Stimulated activated CD4-positive, alpha-beta T cell treated with anti-CD3 and anti-CD28 coated beads, TNF-alpha, amount 100 ng/mL, for 4 hours (primary cell): ENCODE measurements at places on chromosomes 11 and 22.
A peak's percentile ranks its signal among the peaks of the same experiment; 100 is the strongest.

DNA sequence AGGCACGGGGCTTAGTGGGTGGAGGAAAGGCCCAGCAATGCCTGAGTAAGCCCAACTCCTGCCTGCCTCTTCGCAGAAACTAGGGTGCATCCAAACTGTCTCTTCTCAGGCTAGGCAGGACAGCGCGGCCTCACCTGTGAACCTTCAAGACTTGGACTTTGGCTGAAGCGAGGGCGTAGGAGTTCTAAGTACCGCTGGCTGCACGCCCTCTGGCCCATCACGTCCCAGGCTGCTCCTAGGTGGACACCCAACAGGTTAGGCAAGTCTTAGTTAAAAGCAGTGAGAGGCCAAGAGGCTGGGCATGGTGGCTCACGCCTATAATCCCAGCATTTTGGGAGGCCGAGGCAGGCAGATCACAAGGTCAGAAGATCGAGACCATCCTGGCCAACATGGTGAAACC lies 1.8 kb upstream of the DDB2 start:
- no peak for DNase-seq

- no peak for DNase-seq
Observed at GRCh38 chr11:110434952-110435779, 5.4 kb downstream of the FDX1 start.

DNA sequence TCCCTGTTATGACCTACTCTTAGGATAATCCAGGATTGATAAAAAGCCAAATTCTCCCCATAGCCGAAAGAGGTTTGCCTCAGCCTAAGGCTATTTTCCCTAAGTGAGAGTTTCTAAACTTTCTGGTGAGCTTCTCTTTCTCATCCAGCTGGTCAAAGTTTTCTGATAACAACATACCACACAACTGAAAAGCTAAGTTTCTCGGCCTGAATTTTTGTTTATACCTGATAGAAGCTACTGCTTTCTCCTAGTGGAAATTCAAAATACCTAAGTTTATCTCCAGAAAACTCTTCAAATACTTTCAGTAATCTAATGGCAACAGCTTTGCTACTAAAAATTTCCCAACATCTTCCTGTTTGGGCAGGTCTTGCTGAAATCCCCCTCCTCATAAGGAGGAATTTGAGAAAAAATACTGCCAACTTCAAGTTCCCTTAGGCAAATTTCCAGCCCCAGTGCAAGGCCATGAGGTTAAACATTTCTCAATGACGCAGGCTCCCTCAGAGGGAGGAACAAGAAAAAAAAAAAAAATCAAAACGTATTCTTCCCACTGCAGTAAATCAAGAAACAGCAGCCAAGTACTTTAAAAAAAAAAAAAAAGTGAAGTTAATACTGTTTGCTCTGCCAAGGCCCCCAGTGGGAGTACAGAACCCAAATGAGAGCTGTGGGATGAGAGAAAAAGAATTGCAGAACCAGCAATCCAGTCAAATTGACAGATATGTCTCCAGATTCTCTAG lies 127.0 kb downstream of the MRTFA start:
- no peak for DNase-seq

DNA sequence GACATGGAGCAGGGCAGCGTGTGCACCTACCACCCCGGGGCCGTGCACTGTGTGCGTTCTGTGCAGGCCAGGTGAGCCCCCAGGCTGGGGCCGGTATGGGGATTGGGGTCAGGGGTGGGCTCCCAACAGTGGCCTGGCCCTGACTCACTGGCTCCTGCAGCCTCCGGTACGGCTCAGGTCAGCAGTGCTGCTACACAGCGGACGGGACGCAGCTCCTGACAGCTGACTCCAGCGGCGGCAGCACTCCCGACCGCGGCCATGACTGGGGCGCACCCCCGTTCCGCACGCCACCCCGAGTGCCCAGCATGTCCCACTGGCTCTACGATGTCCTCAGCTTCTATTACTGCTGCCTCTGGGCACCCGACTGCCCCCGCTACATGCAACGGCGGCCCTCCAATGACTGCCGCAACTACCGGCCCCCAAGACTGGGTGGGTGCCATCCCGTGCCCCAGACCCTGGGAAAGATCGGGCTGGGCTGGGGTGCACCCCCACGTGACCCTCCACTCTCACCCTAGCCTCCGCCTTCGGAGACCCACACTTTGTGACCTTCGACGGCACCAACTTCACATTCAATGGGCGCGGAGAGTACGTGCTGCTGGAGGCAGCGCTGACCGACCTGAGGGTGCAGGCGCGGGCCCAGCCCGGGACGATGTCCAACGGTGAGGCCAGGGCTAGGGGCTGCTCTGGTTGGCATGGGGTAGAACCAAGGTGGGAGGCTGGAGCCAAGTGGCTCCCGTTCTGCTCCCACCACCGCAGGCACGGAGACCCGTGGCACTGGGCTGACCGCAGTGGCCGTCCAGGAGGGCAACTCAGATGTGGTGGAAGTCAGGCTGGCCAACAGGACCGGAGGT lies 4.4 kb downstream of the SUSD2 start:
- no peak for DNase-seq

DNA sequence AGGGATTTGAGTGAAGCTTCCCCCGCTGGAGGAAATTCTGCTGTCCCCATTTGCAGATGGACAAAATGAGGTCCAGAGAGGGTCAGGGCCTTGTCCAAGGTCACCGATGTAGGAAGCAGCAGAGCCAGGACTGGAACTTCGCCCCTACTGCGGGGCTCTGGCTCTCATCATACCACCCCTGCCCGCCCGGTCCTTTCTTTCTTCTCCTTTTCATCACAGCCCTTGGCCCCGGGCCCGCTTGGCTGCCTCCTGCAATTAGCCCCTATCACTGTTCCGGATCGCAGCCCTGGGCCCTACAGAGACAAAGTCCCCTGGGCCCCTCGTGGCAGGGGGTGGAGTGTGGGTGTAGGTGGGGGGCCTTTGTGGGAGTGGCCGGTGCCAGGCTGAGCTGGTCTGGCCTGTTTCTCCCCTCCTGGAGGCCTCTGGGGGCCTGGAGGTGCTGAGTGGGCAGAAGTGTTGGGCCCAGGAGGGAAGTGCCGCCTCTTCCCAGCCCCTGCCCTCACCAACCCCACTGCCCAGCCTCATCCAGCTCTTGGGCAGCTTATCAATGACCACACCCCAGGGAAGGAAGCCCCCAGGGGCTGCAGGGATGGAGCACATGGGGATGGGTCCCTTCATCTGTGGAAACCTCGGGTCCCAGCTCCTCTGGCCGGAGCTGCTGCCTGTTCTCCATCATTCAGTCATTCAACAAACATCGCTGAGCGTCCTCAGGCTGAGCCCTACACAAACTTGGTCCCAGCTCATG lies 3.4 kb downstream of the EMID1 start:
- no peak for DNase-seq

GRCh38 chr22:20183823-20184222 lies 33.0 kb upstream of the CCDC188 start:
- DNase-seq: no peak

DNA sequence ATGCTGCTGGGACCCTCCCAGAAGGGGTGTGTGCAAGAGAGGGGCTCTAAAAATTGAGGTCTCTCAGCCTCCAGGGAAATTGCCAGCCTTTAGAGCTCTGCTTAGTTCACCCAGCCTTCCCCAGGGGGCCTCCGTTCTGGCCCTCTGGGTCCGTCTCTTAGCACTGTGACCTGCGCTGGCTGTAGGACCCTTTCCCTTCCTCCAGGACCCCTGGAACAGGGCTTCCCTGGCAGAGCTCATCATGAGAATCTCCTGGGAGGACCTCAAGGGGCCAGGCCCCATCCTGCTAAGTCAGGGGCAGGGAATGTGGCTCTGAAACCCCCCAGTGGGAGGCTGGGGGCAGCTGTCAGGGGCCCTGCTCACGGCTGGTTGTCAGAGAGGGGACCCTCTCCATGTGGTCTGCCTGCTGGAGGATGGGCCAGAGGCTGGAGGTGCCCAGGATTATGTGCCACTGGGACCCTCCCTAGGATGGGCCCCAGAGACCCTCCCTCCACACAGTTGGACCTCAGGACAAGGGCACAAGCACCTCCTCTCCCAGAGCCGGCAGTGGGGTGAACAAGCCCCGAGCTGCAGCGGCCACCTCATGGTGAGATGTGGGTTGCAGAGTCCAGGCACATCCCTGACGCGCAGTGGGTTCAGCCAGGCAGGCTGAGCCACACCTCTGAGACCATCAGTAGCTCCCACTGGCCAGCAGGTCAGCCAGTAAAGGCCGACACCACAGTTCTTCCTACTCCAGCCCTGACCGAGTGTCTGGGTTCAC lies 27.1 kb upstream of the GAL start:
- DNase-seq: no peak

GRCh38 chr11:27200779-27201453 lies 160.3 kb downstream of the BBOX1 start:
- DNase-seq: no peak

DNA sequence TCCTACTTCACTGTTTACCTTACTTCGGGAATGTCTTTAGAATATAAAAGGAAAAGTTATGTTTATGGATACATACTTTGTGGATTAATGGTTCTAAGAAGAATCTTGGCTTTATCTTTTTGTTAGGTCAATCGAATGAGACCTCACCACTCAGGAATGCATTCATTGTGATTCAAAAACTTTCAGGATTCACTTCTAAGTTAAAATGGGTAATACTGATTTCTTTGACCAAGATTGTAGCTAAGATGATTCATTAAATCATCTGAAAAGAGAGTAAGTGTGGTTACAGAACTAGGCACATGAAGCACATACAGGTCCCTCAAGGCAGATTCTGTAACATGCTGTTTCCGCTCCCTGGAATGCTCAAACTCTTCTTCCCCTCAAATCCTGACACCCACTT lies 716.4 kb downstream of the KCNA4 start:
- no peak for DNase-seq

- DNase-seq: no peak
Observed at GRCh38 chr11:34366522-34366921, 8.7 kb upstream of the ABTB2 start.

DNA sequence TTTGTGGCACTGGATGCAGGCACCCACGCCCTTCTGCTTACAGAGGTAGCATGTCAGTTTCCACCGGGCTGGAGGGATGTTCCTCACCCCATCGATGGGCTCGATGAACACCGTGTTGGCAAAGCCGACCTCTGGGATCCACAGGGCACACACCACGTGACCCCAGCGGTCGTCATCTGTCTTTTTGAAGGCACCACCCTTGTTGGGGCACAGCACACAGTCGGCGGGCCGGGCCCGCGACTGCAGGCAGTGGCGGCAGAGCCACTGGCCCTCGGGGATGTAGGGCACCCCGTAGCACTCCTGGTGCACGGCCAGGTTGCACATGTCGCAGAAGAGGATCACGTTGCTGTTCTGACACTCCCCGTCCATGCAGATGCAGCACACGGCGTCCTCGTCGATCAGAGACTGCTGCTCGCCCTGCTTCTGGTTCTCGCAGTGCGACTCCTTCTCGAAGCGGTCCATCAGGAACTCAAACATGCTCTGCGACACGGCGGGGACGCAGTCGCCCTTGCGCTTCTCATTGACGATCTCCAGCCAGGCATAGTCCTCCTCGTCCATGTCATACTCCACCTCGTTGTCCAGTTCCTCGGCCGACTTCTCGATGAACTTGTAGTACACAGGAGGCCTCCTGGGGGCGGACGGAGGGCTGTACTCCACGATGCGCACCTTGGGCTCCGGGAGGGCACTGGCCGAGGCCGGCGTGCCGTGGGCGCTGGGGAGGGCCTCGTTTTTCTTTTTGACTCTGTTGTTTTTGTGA lies 4.2 kb downstream of the BRD1 start:
- no peak for DNase-seq

DNA sequence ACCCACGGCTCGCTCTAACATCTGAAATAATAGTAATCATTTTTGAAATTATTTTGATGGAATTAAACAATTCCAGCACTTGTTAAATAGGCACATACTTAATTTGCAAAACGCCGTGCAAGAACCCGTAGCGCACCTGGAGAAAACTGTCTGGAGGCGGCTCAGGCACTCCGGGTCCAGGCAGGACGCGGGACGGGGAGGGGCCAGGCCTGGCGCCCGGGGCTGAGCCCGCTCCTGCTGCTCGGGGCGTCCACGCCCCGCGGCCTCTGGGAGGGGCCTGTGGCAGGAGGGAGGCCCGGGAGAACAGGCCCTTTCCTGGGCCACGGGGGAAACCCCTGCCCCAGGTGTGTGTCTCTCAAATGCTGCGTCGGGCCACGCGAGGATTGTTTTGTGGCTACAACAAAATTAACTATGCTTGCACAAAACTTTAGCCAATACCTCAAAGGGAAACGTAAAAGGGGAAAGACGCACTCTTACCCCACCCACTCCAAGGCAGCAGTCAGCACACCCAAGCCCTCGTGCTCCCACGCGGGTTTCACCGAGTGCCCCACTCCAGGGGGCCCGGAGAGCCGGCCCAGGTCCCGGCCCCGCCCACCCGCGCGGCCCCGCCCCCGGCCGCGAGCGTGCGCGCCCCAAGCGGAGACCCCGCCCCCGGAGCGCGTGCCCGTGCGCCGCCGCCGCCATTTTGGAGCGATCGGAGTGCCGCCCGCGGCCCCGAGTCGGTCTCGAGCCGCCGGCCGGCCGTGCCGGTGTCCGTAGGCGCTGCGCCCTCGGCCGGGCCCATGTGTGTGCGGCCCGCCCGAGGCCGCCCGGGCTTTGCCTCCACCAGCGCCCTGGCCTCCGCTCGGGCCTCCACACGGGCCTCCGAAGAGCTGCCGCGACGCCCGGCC lies at the start of gene PPP6R2:
Gene PPP6R2 (plus strand): TSS at position 677 of the 890 bp plus-strand sequence. CDS start 50,582 bp downstream, outside the sequence.
- DNase-seq: peak; percentile 87

DNA sequence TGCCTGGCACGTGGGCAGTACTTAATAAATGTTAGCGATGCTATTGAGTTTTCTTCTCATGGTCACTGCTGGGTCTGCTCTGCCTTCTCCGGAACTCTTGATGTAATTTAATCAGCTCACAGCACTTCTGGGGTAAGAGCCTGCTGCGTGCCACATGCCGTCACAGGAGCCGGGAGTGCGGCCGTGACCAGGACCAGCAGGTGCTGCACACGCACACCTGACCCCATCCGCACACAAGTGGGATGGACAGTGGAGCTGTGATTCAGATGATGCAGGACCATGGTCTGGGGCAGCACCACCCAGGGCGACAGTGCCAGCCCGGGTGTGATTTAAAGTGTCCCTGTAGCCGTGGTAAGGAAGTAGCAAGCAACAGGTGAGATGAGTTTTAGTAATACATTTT lies 61.2 kb downstream of the TBC1D22A start:
- no peak for DNase-seq

- no peak for DNase-seq
Observed at GRCh38 chr22:33544707-33545106, 375.6 kb downstream of the LARGE1 start.

- DNase-seq: no peak
Observed at GRCh38 chr22:30998329-30998728, 29.3 kb downstream of the TUG1 start.

- DNase-seq: no peak
Observed at GRCh38 chr11:43937434-43938411, 4.7 kb upstream of the C11orf96 start.

GRCh38 chr11:120388261-120388660 lies 52.0 kb downstream of the ARHGEF12 start:
- DNase-seq: no peak
